ENCODE measurements at places on chromosomes 1 and 21.

- peaks cover 3% of the 10 kb centered on the region for H3K36me3 ChIP-seq
- DNase-seq, result no peak
- no peaks in the 10 kb centered on the region for H3K4me1 ChIP-seq
- no peak overlapping the region for H3K4me3 ChIP-seq
- no peak overlapping the region for H3K27ac ChIP-seq
These were observed 17.4 kb downstream of the PEA15 start for GRCh38 chr1:160222546-160222945.

- H3K27me3 ChIP-seq, result no peaks in the 10 kb centered on the region
- no peaks in the 10 kb centered on the region for H3K36me3 ChIP-seq
- H3K4me3 ChIP-seq, result no peak overlapping the region
These were observed 19.2 kb upstream of the BACE2 start for GRCh38 chr21:41148798-41149197.

DNA sequence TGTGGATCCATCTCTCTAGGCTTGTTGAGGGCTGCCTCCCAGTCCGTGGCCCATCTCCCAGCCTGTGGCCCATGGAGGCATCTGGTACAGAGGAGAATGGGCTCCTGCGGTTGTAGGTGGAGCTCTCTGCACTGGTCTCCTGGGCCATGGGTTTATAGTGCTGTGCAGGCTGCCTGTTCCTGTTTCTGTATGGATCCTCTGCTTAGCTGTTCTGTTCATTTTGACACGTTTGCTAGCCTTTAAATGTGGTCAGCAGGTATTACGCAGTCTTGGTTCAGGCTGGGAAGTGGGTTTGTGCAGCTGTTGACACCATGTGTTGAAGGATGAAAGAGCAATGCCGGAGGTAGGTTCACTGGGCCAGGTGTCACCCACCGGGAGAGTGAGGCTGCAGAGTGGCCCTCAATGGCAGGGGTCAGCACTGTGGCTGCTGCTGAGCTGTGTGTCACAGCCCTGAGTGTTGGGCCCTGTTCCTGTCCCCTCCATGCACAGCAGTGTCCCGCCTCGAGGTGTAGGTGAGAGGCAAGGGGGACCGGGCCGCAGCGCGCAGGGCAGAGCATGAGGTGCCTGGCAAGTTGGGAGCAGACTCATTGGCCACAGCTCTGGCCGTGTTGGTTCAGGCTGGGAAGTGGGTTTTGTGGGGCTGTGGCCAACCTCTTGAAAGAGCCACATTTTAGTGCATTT, 39.0 kb downstream of the SNAP47 start:
- H3K4me1 ChIP-seq, result no peaks in the 10 kb centered on the region
- no peaks in the 10 kb centered on the region for H3K36me3 ChIP-seq
- H3K4me3 ChIP-seq, result no peak overlapping the region
- no peaks in the 10 kb centered on the region for H3K27me3 ChIP-seq

DNA sequence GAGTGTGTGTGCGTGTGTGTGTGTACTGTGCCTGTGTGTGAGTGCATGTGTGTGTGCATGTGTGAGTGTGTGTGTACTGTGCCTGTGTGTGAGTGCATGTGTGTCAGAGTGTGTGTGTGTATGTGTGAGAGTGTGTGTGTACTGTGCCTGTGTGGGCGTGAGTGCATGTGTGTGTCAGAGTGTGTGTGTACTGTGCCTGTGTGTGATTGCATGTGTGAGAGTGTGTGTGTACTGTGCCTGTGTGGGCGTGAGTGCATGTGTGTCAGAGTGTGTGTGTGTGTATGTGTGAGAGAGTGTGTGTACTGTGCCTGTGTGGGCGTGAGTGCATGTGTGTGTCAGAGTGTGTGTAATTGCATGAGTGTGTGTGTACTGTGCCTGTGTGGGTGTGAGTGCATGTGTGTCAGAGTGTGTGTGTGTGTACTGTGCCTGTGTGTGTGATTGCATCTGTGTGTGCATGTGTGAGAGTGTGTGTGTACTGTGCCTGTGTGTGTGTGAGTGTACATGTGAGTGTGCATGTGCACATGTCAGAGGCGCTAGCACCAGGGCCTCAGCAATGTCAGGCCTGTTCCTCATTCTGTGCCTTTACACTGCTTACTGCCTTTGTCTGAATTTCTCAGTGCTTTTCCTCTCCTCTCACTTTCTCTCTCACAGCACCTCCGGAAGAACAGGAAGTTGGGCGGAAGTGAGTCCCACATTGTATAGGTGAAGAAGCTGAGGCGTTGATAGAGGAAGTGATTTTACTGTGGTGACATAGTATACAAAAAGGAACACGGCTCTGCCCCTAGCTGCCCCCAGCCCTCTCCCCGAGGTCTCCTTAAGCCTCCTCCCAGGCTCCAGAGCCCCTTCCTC, 4.9 kb downstream of the SLC5A9 start:
- H3K27me3 ChIP-seq, result no peaks in the 10 kb centered on the region
- H3K27ac ChIP-seq, result no peak overlapping the region
- DNase-seq, result no peak
- H3K4me3 ChIP-seq, result no peak overlapping the region
- no peaks in the 10 kb centered on the region for H3K36me3 ChIP-seq

DNA sequence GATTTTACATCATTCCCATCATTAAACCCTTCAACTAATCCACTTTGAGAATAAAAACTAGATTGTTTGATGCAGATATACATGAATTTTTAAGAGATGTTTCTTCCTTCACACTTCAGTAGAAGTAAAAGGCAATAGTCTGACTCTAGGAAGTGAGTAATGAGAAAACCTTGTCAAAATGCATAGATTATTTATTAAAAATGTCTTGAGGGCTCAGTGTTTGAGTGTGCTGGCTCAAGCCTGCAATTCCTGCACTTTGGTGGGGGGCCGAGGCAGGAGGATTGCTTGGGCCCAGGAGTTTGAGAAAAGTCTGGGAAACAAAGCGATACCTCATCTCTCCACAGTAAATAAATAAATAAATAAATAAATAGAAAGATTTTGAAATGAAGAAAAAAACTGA, 177.1 kb downstream of the NEGR1 start:
- no peaks in the 10 kb centered on the region for H3K36me3 ChIP-seq
- no peak overlapping the region for H3K27ac ChIP-seq
- H3K27me3 ChIP-seq, result no peaks in the 10 kb centered on the region

GRCh38 chr21:38639571-38640354, 141.5 kb upstream of the ERG start:
- no peaks in the 10 kb centered on the region for H3K4me1 ChIP-seq
- H3K27me3 ChIP-seq, result no peaks in the 10 kb centered on the region
- peak overlapping the region; percentile 26 for H3K4me3 ChIP-seq
- H3K36me3 ChIP-seq, result no peaks in the 10 kb centered on the region
- peak overlapping the region; percentile 1 for H3K27ac ChIP-seq

DNA sequence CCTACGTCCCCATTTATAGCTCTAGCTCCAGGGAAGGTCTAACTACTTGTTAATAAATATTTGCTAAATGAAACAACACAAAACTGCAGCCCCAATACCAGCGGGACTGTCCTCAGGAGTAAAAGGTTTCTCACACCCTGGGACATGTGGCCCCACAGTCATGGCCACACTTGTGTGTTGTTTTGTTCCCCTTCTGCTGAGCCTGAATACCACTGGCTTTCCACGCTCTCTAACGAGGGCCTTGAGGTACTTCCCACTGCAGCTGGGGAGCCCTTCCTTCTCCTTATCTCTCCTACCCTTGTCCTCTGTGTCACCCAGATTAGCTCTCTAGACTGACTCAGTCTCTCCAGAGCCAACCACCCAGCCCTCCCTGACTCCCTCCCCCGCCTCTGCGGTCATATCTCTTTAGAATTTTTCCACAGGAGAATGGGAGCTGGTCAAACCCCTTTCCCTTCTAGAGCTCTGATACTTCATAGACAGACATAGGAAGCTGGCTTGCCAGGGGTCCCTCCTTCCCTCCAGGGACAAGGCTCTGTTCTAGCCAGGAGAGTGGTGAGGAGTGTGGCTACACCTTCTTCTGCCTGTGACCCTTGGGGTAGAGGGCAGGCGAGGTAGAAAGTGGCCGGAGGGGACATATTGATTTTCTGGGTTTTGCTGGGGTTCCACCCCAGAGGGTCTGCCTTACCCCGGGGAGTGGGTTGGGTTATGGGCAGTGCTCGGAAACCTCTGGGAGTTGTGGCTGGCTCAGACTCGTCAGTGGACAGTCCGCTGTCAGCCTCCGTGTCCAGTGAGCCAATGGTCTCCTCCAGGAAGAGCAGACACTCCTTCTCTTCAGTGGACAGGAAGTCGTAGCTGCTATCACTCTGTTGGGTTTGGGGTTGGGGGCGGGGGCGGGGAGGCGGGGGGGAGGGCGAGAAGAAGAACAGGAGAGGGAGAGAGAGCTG, 8.1 kb downstream of the C1orf116 start:
- H3K27ac ChIP-seq, result peak overlapping the region; percentile 88
- H3K27me3 ChIP-seq, result no peaks in the 10 kb centered on the region
- no peaks in the 10 kb centered on the region for H3K4me1 ChIP-seq
- no peaks in the 10 kb centered on the region for H3K36me3 ChIP-seq

DNA sequence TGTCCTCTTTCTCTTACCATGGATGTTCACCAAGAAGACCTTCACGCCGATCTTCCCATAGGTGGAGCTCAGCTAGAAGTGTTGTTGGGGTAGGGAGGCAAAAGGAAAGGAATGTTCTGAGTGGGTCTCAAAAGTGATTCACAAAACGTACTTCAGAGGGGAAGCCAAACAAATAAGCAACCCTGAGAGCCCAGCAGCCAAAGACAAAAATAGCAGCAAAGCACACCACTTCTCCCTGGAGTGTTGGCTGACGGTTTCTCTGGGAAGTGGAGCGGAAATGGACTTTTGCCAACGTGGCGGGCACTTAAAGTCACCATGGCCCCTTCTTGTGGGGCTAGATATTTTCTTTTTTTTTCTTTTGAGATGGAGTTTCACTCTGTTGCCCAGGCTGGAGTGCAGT, 23.1 kb downstream of the SLC26A9 start:
- no peaks in the 10 kb centered on the region for H3K27me3 ChIP-seq
- DNase-seq, result peak; percentile 86
- H3K27ac ChIP-seq, result peak overlapping the region; percentile 35
- no peaks in the 10 kb centered on the region for H3K36me3 ChIP-seq

GRCh38 chr1:31120783-31121180, 55.3 kb upstream of the PUM1 start:
- DNase-seq, result no peak
- H3K4me3 ChIP-seq, result no peak overlapping the region
